ENCODE measurements at places on chromosomes 2 and 18.

GRCh38 chr2:72887032-72887739, at the start of gene SPR:
SPR (plus strand) TSS chr2:72887408; CDS start chr2:72887433, 25 bp downstream.
- peak; percentile 63 for DNase-seq

- no peak for DNase-seq
Observed at GRCh38 chr2:14633461-14634181, 1.1 kb downstream of the LRATD1 start.

- peak; percentile 23 for DNase-seq
Observed at GRCh38 chr2:74333175-74333574, 10.0 kb downstream of the SLC4A5 start.

DNA sequence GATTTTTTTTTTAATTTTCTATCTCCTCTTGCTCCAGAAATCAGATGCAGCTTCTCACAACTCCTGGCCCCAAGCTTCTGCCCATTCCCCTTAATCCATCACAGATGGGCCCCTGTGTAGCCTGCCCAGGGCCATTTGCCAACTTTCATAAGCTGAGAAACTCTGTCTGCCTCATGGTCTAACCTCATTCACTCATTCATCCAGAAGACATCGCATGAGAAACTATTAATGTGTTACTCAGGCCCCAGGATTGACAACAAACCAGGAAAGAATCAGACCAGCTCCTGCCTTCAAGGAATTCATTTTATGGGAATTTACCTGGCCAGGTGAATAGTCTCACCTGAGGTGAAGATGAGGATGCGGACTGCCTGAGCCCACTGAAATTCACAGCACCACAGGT, 35.0 kb downstream of the SLC14A2 start:
- no peak for DNase-seq

- no peak for DNase-seq
Observed at GRCh38 chr18:54776282-54776977, 51.8 kb upstream of the RAB27B start.

DNA sequence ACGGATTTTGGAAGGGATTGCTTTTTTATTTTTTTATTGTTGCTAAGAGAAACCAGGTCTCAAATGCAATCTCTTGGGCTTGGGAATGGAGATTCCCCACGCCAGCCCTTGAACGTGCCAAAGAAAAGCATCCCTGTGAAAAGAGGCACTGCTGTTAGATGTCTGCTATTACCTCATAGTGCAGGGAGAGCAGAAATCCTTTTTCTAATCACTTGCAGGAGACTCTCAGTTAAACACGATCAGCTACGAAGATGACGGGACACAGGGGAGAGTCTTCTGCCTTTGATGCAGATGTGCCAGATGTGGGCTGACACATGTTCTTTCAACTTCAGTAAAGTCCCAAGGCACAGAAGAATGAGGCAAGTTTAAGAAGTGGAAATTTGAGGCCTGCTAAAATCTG, 381.6 kb upstream of the TRIB2 start:
- no peak for DNase-seq

DNA sequence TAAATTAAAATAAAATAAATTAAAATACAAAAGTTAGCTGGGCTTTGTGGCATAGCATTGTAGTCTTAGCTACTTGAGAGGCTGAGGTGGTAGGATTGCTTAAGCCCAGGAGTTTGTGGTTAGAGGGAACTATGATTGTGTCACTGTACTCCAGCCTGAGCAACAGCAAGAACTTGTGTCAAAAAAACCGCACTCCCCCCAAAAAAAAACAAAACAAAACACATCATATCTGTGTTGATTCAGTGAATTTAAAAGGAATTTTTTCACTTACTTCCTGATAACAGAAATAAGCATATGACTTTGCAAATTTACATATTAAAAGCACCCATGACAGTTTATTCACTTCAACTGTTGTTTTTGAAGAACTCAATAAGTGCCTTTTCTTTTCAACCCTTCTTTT, 68.1 kb upstream of the PELI1 start:
- no peak for DNase-seq

DNA sequence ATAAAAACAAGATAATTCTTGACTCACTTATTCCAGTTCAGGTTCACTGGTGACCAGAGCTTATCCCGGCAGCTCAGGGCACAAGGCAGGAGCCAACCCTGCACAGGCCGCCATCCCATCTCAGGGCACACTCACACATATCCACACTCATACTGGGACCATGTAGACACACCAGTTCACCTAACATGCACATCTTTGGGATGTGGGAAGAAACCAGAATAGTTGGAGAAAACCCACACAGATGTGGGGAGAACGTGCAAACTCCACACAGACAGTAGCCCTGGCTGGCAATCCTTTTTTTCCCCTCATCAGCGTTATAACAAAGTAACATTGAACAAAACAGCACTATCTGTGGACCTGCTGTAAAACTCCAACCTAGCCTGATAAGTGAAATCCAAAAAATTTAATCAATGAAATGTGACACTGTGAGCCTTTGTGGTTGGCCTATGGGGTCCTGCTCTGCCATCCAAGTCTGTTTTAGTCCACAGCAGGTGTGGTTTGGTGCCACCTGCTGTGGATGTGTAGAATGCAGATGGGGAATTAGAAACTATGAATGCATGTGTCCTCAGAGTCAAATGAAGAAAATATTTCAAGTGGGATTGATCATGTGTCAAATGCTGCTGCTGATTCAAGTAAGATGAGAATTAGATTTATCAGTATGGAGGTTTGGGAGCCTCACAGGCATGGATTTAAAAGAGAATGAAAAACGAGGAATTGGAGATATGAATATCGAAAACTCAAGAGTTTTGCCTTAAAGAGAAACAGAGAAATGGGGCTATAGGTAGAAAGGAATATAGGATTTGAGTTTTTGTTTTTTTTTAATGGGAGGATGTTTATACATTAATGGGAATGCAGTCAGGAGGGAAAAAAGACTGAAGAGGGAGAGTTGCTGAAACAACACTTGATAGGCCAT, 47.0 kb downstream of the UGP2 start:
- peak; percentile 45 for DNase-seq

GRCh38 chr2:99430614-99431291, 59.1 kb downstream of the REV1 start:
- no peak for DNase-seq

DNA sequence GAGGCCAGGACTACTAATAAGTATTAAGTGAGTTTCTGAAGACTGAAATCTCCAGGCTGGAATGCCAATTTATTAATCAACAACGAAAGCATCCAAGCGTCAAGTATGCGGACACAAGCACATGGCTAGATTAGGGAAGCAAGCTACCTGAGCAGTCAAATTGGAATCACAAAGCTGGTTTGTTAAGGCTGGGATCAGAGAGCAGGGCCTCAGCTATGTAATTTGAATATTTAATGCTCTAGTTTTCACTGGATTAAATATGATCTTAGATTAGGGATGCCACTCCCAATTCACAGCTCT, 5.7 kb downstream of the CCL20 start:
- DNase-seq = no peak

DNA sequence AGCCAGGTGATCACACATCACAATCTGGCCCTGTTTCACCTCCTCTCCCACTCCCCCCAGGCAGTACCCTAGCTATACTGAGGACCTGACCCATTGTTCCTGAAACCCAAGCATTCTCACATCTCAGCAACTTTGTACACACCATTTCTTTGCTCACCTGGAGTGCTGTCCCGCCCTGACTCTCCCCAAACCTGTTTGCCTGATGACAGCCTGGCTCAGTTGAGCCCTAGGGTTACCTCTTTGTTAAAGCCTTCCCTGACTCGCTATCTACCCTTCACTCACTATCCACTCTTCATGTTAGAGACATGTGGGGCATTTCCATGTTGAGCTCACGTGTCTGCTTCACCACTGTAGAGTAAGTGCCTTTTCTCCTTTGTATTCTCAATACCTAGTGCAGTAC, 49.1 kb downstream of the GREB1L start:
- no peak for DNase-seq

DNA sequence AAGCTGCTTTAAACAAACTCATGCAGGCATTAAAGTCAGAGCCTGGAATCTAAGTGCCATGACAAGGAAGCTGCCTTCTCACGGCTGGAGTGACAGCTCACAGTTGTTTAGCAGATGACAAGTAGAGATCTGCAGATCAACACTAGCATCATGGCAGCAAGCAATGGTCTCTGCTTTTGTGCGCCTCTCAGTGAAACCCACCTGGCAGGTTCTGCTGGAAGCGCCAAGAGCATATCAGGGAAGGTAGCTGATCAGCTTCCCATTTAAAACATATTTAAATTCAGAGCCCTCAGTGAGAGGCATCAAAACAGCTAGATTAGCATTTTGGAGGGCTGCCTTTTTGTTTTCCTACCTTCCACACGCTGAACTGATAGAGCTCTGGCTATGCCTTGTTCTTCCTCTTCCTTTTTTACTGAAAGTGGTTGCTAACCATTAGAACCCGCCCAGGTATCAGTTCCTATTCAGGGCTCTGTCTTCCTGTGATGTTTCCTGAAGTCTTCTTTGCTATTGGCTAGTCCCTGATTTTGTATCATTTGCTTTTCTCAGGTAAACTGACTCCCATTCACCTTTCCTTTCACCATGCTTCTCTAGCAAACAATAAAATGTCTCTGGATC, 70.8 kb downstream of the TMEM200C start:
- no peak for DNase-seq

GRCh38 chr2:100563407-100564247, 834 bp downstream of the PDCL3 start:
- no peak for DNase-seq

- DNase-seq = no peak
Observed at GRCh38 chr2:106159866-106160785, 34.0 kb downstream of the UXS1 start.

- DNase-seq = no peak
Observed at GRCh38 chr2:178629463-178629862, 149.2 kb downstream of the PLEKHA3 start.

GRCh38 chr2:222568865-222569264, 87.0 kb downstream of the FARSB start:
- DNase-seq = peak; percentile 90

DNA sequence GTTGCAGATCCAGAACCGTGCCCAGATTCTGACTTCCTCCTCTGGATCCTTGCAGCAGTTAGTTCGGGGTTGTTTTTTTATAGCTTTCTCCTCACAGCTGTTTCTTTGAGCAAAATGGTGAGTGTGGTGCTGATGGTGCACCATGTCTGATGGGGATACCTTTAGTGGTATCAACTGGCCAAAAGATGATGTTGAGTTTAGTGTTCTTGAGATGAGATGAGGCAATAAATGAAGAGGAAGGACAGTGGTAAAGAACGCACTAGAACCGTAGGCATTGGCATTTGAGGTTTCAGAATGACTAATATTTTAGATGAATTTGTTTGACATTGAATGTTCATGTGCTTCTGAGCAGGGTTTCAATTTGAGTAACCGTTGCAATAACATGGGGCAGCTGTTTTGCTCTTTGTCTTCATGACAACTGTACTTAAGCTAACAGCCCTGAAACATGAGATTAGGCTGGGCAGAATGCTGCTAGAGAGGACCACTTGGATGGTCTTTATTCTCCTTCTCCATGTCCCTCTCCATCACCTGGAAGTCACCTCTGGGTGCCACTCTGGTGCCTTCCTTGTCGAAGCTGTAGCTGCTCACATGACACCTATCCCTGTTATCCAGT, 3.9 kb downstream of the CTLA4 start:
- DNase-seq = no peak

DNA sequence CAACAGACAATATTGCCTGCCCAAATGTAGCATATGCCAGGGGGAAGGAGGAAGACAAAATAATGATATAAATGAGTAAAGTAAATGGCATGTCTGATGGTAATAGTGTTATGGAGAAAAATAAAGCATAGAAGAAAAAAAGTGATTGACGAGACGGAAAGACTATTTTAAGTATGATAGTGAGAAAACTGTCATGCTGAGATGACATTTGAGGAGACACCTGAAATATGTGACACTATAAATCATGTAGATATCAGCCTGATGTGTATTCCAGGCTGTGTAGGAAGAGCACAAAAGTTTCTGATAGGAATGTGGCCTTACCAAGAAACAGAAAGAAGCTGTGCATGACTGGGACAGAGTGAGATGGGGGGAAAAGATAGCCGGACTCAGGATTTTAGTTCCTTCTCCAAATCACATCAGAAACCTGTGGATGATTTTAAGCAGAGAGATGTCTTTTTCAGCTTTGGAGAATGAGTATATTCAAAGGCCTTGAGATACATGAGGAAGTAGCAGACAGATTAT, 387.3 kb upstream of the SYT4 start:
- no peak for DNase-seq

GRCh38 chr18:2310886-2311285, 260.4 kb downstream of the METTL4 start:
- no peak for DNase-seq

DNA sequence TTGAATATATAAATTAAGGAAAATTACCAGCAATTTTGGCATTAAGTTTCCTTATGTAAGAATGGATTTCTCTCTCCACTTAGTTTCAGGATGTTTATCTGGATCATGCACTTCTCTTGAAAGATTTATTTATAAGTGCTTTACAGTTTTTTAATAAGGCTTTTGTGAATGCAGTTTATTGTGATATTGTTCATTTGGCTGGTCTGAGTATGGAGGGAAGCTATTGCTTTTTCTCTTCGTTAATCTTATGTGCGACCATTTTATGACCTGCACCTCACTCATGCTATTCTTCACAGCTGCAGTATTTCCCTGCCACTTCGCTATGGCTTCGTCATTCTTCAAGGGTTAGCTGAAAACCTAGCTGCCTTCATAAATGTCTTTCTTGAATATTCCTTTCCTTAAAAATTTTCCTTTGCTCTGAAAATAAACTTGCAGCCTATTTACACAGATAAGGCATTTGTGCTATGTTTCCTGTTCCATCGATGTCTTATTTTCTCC, 233.4 kb downstream of the SOCS6 start:
- no peak for DNase-seq

GRCh38 chr2:85601771-85602475, 575 bp downstream of the TMEM150A start:
- no peak for DNase-seq

GRCh38 chr2:12819721-12820120, 103.0 kb downstream of the TRIB2 start:
- DNase-seq = no peak

DNA sequence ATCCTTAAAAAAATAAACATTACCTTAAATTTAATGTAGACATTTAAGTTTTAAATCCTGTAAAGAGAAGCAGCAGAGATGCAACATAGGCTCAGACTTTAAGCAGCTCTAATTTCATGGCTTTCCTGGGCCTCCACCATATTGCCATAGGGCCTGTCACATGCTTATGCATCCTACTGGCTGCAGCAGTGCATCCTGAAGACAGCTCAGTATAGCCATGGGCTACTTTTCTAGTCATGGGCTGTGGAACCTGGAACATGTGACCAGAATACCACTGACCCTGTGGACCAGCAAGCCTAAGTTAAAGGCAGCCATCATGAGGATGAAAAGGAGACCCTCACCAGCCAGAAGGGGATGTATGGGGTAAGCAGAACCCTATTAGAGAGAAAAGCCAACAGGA, 10.7 kb downstream of the RMP24 start:
- no peak for DNase-seq

- no peak for DNase-seq
Observed at GRCh38 chr2:200168641-200169555, 137.6 kb upstream of the SPATS2L start.

GRCh38 chr2:195667974-195668373, 10.9 kb downstream of the SLC39A10 start:
- no peak for DNase-seq

Data from NCI-H2171 treated with DMSO at 0.1 percent for 48 hours (cell line).